Inflammatory macrophage treated with lipopolysaccharide for 4 hours (primary cell): ENCODE measurements at places on chromosomes 1 and 21.

- no peak for DNase-seq
Observed at GRCh38 chr1:214635506-214635905, 32.5 kb downstream of the CENPF start.

- DNase-seq = no peak
Observed at GRCh38 chr1:207312604-207312920, 8.9 kb upstream of the CD55 start.

DNA sequence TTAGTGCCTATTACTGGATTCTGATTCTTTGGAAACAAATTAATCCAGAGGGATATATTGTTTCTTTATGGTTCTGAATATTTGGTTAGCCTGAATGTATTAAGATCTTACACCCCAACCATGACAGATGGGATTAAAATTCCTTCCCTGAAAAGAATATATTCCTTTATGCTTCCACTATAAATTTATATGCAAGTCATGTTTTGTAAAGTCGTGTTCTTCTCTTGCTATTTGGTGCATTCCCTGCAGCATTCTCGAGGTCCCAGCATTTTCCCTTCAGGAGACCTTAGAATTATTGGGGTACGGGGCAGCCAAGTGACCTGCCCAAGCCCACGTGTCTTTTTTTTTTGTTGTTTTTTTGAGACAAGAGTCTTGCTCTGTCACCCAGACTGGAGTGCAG lies 62.4 kb downstream of the DISC1 start:
- no peak for DNase-seq

- DNase-seq = no peak
Observed at GRCh38 chr1:3759796-3760195, 7.5 kb downstream of the CCDC27 start.
